NCI-H2081 treated with DMSO at 0.1 percent for 48 hours (cell line): ENCODE measurements at places on chromosomes 11 and 22.

DNA sequence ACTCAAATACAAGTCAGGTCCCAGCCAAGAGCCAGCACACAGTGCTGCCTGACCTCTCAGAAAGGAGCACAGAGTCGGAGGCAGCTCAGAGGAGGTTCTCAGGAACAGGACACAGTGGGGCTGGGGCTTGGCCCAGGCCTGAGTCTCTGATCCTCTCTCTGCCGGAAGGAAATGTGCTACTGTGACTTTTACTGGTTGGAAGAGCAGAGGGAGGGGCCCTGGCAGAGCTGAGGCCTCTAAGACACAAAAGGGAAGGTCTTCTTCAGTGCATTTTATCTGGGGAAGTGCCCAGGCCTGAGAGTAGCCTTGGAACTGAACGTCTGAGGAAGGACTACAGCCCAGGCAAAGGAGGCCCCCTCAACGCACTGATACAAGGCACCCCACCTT lies 16.2 kb upstream of the CASTOR1 start:
- DNase-seq = no peak

DNA sequence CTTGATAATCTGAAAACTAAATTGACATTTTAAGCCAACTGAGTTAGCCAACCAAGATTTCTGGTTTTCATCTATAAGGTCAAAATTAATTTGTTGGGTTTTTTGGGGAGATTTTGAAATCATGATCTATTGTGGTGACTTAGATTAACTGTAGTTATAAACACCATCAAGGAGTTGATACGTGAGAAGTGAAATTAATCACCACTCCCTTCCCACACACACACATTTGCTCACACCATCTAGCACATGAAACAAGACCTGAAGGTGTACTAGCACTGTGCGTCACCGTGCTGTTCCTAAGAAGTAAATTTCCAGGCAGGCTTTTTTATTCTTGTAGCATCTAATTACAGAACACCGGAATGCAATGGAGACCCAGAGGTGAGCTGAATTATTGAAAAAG lies 2.1 kb downstream of the OR5B21 start:
- DNase-seq = no peak

DNA sequence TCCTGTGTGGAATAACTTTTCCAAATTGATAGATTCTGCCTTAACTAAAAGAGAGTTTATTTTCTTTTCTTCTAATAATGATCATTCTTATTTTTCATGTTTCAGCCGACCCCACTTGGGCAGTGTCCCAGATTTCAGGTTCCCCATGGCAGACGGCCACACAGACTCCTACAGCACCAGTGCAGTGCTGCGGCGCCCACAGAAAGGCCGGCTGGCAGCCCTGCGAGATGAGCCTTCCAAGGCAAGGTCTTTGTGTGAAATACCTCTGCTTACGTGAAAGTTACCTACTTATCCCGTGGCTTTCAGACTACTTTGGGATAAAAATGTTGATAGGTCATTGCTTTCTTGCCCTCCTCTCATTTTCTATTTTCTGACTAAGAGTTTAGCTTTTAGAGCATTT lies 59.3 kb upstream of the CTTN start:
- DNase-seq = no peak

GRCh38 chr11:125554038-125554437 lies 15.2 kb upstream of the EI24 start:
- no peak for DNase-seq

DNA sequence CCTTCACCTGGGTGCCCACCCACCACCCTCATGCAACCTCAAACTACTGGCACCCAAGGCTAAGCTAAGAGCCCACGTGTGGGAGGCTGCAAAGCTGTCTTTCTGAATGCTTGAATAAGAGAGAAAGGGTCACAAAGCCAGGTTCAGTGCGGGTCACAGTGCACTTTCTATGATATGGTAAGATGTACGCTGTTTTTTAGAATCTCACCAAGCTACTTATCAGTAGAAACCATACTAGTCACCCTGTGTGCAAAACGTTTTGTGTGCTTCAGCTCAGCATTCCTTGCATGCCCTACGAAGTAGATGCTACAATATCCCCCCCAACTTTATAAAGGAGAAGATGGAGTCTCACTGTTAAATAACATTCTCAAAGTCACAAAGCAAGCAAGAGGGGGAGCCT lies 14.9 kb downstream of the P2RX3 start:
- DNase-seq = no peak

GRCh38 chr11:914747-915501 lies 4.3 kb upstream of the CHID1 start:
- DNase-seq = no peak

DNA sequence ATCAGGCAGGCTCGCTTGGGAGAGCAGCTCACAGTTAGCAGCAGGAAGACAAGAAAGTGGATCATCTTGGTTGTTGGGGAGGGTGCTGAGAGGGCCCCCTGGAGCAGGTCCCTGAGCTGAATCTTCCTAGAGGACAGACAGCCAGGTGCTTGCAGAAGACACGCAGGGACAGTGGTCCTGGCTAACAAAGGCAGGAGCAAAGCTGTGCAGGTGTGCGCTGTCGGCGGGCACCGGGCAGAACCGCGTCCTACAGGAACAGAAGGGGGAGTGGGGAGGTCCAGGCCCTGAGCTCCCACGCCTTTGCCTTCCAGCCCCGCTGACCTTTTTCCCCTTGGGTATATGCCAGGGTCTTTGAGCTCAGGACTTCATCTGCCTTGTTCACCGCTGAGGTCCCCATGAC lies 30.1 kb upstream of the PARVB start:
- no peak for DNase-seq

DNA sequence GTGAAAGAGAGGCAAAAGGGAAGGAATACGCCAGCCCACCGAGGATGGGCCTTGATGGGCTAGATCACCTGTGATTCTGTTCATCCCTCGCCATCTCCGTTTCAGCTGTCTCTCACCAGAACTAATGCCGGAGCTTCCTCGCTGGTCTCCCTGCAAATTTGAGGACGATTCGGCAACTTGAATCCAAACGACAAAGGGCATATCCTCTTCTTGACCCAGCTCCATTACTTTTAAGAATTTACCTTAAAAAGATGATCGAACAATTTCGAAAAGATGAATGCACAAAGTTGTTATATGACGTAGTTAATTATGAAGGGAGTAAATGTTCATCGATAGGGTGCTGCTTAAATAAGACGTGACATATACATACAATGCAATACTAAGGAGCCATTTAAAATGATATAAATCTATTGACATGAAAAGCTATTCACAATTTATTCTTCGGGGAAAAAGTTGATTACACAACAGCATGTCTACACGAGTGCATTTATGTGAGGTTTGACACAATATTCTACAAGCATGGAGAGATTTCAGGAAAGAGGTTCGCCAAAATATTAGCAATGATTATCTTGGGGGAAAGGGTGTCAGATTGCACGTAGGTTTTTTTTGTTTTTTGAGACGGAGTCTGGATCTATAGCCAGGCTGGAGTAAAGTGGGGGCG lies 937 bp upstream of the FAM168A start:
- DNase-seq = no peak

GRCh38 chr22:43257549-43257948 lies 70.6 kb upstream of the TTLL12 start:
- DNase-seq = no peak
